ENCODE measurements at places on chromosomes 16 and 17.

GRCh38 chr16:84606081-84606875 is 11.6 kb downstream of the COTL1 start:
- no peak for DNase-seq

GRCh38 chr17:71184716-71185115 is 936.1 kb upstream of the SOX9 start:
- DNase-seq, result no peak

DNA sequence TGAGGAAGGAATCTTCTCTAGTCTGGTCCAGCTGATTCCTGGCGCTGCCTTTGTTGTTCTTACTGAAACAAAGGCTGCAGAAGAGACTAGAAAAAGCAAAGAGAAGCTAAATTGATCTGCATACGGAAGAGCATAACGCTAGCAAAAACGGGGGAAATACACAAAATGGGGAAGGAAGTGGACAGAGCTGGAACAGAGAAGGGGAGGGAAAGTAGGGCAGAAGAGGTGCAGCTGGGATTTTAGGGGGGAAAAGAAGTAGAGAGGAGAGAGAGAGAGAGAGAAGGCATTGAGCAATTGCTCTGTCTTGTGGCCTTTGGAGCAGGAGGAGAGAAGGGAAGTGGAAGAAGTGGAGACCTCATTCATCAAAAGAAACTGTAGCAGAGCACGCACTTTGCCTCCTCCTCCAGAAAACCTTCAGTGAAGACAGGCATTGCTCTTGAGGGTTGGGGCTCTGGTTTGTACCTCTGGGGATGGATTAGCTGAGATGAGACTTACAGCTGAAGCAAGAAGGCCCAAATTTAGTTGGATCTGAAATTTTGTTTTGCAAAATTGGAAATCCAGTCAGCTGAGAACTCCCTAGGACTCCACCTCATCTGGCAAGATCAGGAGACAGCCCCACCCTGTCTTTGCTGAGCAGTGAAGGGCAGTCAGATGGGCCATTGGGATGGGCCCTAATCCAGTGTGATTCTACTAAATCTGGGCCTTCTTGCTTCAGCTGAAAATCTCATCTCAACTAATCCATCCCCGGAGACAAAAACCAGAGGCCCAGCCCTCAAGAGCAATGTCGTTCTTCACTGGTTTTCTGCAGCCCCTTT is 55.8 kb downstream of the CDRT4 start:
- DNase-seq, result no peak

- no peak for DNase-seq
These were observed 491 bp downstream of the IST1 start for GRCh38 chr16:71895679-71896365.

GRCh38 chr16:79303206-79303605 is 297.3 kb downstream of the MAF start:
- no peak for DNase-seq

DNA sequence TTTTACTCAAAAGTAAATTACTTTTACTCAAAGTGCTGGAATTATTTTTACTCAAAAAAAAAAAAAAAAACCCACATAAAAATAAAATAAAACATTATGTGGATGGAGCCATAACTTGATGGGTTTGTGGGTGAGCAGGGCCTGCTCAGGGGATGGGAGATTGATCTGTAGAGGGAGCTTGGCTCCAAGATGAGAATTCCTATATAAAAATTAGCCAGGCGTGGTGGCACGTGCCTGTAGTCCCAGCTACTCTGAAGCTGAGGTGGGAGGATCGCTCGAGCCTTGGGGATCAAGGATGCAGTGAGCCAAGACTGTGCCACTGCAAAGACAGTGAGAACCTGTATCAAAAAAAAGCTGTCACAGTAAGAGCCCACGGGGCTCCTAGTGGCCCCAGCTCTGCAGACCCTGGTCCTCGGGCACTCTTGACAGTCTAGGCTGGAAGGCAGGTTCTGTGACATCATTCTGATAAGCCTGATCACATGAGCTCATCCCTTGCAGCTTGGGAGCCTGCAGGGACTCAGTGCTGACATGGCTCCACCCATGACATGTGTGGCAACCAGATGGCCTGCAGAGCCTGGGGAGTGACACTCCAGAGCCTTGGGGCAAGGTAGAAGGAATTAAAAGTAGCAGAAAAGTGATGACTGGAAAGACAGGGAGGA is 42.5 kb downstream of the ST3GAL2 start:
- no peak for DNase-seq

DNA sequence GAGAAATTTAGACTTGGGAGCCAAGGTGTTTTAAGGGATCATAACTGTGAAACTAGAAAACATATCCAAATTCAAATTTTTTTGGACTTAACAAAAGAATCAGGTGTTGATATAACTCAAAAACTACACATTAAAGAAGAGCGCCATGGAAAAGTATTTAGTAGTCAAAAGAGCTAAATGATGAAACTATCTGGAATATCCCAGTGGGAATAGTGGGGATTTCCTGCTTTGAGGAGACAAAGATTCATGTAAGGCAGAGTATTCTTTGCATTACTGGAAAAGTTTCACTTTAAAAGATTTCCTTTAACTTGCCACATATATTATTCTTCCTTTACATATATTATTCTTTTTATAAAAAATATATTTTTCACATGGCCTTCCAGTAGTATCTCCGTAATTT is 40.3 kb upstream of the VPS4A start:
- no peak for DNase-seq

DNA sequence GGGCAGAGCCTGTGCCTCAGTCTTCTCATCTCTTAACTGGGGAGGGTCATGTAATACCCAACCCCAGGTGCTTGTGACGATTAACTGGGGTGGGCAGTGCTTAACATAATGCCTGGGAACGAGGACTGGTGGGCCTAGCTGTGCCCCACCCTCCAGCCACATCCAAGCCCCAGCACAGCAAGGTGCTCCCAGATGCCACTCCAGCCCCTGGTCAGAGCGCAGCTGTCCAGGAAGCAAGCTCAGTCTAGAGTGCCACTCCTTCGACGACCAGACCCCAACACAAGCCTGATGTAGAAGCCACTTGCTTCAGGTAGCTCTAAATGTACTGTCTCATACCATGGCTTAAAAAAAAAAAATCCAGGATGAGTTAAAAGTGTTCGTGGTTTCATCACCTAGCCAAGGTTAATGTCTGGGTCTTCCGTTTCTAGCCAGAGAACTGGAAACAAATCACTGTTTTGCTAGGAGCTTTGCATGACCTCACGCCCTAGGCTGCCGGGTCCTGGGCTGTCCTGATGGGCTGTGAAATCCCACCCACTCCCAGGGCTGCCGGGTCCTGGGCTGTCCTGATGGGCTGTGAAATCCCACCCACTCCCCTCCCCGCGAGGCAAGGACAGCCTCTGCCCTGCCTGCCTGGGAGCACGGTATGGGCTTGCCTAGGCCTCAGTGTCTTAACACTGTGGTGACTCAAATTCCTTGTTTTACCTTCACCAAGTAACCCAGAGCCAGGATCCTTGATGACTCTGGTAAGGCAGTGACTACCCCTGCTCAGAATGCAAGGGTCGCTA is 7.7 kb downstream of the MIEF2 start:
- DNase-seq, result no peak

DNA sequence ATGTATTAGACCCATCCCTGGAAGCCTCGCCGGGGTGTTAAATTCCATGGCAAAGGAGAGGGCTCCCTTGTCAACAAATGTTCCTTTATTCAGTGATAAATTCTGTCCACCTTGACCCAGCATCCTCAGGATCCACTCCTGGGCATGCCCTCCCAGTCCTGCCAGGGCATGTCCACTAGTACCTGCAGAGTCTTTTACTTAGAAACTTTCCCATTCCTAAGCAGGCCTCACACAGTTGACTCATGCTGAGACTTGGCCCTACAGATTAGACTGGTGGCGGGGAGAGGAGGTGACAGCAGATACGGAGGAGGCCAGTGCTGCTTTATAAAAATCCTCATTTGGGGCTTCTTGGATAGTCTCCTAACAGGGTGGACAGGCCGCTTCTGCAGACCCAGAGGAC is 88.8 kb downstream of the CYLD start:
- no peak for DNase-seq

GRCh38 chr17:1058423-1059130 is 61.6 kb downstream of the TIMM22 start:
- DNase-seq, result no peak

Measured in stimulated activated CD4-positive, alpha-beta T cell treated with anti-CD3 and anti-CD28 coated beads, Interleukin-1b, Interleukin-23, amount 100 ng/mL, for 1 hour (primary cell).